ENCODE measurements at places on chromosomes 2 and 18.

DNA sequence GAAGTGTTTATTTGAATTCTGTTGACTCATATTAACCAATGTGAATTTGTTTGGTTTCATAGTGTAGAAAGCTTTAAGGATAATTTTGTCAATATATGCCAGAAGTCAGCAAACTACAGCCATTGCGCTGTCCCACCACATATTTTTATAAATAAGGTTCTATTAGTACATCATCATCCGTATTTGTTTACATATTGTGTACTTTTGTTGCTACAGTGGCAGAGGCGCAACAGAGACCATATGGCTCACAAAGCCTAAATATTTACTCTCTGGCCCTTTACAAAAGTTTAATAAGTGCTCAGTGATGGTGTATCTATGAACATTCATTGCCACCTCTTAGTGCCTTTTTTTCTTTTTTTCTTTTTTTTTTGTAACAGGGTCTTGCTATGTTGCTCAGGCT lies 6.4 kb downstream of the ERLEC1 start:
- no peak for DNase-seq

GRCh38 chr2:229838729-229839128 lies 83.1 kb downstream of the TRIP12 start:
- no peak for DNase-seq

DNA sequence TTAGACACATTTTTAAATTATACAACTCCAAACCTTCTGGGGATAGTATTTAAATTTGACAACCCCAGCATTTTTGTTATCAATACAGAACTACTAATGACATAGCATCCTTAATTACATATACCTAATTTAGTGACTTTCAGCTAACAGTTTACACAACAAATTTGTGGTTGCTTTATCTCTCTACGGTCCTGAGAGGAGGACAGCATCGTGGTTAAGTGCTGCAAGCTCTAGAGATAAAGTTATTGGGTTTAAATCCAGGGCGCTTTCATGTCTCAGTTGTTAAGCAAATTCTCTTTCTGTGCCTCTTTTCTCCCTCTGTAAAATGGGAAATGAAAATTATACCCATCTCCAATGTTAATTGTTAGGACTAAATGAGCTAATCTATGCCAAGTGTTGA lies 129.3 kb downstream of the METTL4 start:
- DNase-seq: no peak

DNA sequence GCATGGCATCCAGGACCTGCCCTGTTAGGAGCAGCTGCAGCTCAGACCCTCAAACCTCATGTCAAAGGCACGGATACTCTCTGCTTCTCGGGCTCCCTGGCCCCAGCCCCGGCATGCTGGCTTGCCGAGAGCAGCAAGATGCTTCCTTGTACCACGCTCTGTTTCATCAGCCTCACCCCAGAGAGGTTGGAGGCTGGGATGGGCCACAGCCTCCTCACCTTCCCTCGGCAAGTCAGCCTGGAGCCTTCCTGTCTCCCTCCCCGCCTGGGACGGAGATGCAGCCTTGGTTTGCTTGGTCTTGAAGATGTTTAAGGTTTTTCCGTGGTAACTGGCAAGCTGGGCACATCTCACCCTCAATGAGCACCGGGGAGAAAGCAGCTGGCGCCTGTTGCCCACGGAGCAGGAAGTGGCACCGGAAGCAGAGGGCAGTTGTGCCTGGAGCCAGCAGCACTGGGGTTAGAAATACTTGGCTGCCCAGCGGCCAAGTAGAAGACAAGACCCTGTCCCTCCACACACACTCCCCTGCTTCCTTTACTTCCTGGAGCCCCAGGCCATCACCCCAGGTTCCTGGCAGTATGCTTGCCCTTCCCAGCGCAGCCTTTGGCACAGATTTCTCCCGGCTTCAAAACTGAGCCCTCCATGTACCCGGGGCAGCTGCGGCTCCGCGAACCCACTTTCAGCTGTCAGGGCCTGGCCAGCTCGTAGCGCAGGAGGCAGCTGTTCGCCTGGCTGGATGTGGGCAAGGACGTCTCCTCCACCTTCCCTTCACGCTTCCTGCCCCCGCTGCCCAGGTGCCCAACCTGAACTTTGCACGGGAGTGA lies 17.4 kb downstream of the FBLN7 start:
- no peak for DNase-seq

DNA sequence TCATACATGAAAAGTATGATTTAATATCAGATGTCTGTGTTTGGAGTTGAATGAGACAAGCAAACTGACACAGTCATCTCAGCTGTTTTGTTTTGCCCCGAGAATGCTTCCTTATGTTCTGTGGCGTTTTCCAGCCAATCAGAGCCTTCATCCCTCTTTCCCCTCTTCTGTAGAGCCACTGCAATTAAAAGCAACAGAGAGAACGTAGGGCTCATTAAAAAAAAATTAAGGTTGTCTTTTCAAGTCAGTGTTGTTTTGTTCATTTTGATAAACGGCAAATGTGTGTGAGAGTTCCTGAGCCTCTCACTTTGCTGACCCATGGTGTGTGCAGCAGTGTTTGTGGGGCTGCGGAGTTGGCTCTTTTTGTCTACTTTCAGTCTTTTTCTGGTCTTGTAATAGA lies 216.0 kb downstream of the FHOD3 start:
- DNase-seq: no peak

- DNase-seq: no peak
Measured at GRCh38 chr2:204643326-204643725, 98.1 kb downstream of the PARD3B start.

- no peak for DNase-seq
Measured at GRCh38 chr2:48180557-48180956, 274.3 kb upstream of the FBXO11 start.

DNA sequence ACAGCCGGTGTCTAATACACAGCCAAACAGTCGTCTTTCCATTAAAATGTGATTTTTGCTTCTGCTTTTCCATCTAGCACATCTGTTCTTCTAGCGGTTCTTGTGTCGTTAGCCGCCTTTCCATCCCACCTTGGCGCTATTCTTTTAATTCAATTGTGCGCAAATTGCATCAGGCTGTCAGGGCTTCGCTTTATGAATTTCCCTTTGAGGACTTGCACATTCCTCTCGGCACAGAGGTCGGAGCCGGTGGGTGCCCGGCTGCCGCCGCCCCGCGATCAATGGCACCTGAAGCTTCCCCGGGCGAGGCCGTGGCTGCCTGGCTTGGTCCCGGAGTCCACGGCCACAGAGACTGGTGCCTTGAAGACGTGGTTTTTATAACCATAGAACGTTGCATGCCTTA lies 33.9 kb upstream of the TSPYL6 start:
- no peak for DNase-seq

GRCh38 chr2:1642066-1642861 lies 102.1 kb downstream of the PXDN start:
- no peak for DNase-seq

DNA sequence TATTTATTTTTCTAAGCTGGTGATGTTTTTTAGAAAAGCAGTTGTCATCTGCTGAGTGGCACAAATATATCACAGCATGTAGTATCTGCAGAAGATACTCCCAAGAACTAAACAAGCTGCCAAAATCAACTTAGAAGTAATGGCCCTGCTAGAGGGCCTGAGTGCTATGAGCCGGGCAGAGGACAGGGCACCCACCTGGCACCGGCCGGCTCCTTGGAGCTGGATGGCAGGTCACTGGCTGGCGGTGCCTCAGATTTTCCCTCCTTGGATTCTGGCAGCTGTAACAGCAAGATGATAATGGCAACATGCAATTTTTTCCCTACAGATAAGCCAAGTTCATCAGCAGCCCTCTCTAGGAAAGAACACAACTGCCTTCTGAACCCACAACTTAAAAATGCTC lies 79.7 kb downstream of the EMILIN2 start:
- DNase-seq: no peak

- DNase-seq: no peak
Measured at GRCh38 chr2:47720559-47720958, 62.4 kb upstream of the MSH6 start.

- no peak for DNase-seq
Measured at GRCh38 chr2:107363806-107364205, 462.9 kb upstream of the RGPD4 start.

- DNase-seq: no peak
Measured at GRCh38 chr2:53075760-53076159, 691.8 kb upstream of the CHAC2 start.

DNA sequence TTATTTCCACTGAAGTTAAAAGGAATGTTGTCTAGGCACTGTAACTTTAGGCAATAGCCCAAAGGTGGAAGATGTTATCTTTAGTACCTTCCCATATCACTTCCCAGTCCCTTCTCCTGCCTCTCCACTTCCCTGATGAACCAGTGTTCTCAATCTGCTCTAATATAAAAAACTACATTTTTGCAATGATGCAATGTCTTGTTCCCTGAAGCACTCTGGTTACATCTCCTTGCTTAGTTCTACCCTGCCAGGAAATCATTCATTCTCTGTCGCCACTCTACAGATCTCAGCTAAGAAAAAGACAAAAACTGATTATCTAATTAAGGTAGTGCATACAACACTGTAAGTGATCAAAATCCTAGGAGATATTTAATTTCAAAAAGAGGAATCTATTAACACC lies 71.3 kb downstream of the BAZ2B start:
- DNase-seq: no peak

GRCh38 chr2:38017836-38018235 lies 58.1 kb downstream of the CYP1B1 start:
- DNase-seq: no peak

GRCh38 chr2:108363908-108364225 lies 13.9 kb upstream of the SULT1C4 start:
- peak; percentile 28 for DNase-seq
